ENCODE measurements at places on chromosomes 5 and 9.

DNA sequence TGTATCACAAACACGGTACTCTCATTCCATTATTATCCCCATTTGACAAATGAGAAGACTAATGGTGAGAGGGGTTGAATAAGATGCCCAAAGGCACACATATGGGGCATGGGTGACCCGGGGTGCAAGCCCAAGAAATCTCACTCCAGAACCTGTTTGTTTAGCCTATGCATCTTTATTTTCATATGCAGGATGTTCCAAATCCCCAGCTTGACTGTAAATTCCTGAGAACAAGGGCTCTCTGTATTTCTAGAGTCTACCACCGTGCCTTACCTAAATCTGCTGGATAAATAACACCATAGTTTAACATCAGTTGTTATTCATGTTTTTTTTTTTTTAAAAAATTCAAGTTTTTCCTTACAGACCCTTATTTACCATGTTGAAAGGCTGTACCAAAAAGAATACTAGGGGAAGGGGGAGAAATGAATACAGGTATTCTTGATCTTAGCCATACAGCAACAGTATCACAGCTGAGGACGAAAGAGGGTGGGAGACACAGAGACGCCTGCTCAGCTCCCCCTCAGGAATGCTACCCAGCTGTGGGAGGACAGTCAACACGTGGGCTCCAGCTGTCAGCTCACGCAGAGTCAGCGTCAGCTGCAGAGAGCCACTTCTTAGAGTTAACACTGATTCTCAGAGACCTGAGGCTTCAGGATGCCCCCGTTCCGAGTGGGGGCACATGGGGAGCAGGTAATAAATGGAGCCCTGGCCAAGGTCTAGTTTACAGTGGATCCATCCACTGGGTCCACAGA lies 86.6 kb downstream of the MED27 start:
- no peak for DNase-seq

- no peak for DNase-seq
Measured at GRCh38 chr5:27938989-27939388, 900.6 kb upstream of the CDH9 start.

DNA sequence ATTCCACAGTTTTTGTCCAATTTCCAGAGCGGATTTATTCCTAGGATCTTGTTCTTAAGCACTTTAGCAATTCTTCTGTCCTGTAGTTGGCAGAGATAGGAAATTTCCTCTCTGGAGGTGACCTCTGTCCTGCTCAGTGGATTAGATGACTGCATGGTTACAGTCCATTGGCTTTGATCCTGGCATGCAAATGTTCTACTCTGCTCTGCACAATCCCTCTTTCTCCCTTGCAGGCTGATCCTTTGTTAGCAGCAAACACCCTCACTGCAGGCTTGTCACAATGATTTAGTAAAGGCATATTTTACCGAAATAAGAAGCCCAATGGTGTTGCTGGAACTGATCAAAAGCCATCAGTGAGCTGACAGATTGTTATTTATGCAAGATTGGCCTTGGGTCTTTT lies 243.8 kb downstream of the COX7C start:
- peak; percentile 5 for DNase-seq

DNA sequence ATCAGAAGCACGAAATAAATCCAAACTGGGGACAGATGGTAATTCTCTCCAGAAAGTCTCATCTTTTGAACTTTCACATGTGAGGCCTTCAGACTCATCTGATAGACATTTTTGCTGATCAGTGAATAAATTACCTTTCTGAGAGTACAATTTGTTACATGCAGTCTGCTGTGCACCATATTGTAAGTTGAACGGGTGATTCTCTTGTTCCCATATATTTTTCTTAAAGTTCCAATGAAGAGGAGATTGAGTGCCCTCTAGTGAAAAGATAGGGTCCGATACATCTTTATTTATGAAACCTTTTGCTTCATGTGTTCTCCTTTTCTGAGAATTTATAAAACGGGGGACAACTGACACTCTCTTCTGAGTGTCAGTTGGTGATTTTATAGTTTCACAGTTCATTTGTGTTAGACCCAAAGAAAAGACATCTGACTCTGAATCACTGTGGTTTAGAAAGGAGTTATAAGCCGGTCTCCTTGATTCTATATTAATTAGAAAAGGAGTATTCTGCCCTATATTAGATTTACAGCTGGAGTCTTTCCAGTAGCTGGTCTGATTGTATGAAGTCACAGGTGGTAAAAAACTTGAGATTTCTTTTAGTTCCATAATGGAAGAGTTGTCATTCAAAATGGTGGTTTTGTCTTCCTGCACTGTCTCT lies 30.4 kb downstream of the GNG10 start:
- DNase-seq, result no peak
